ENCODE measurements at places on chromosomes 4 and X. TPM values are rescaled to one million over a fixed set of nuclear protein-coding genes. Genes with fewer than 3 reads are reported as not detected.

- no peaks in the 10 kb centered on the region for H3K4me1 ChIP-seq
- H3K4me3 ChIP-seq: no peak overlapping the region
- DNase-seq: no peak
- H3K27me3 ChIP-seq: no peaks in the 10 kb centered on the region
- H3K27ac ChIP-seq: no peak overlapping the region
Measured at GRCh38 chr4:168124008-168124641, 31.8 kb downstream of the ANXA10 start.

DNA sequence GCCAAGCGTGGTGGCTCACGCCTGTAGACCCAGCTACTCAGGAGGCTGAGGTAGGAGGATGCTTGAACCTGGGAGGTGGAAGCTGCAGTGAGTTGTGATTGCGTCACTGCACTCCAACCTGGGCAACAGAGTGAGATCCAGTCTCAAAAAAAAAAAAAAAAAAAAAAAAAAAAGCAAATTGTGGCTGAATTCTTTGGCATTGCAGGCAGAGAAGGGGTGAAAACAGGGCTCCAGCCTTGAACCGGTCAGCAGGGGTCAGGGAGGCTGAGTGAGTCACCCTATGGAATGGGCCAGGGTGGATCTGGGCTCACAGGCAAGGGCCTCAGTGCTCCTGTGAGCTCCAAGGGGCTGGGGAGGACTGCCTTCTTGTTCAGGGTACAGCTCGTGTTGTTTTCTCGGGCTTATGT is 13.2 kb upstream of the FAM3A start:
- no peak overlapping the region for H3K27ac ChIP-seq
- no peak overlapping the region for H3K4me3 ChIP-seq
- peaks cover 8% of the 10 kb centered on the region for H3K4me1 ChIP-seq

MAGT1 gene
- 30.0 TPM for total RNA-seq

ITGB1BP2 gene
- total RNA-seq: 4.3 TPM

MND1 gene
- not detected for total RNA-seq
